Activated T-cell treated with anti-CD3 and anti-CD28 coated beads, Interleukin-2, amount 50 U/mL, for 72 hours (primary cell): ENCODE measurements at places on chromosomes 2 and 18. TPM values are rescaled to one million over a fixed set of nuclear protein-coding genes. Genes with fewer than 3 reads are reported as not detected.

PKDCC gene
- total RNA-seq: not detected

RAB17 gene
- not detected for total RNA-seq

AQP12B gene
- total RNA-seq: not detected

GREB1 gene
- 2.4 TPM for total RNA-seq

ESPNL gene
- 0.07 TPM for total RNA-seq

LAMA3 gene
- 0.19 TPM for total RNA-seq

CIB4 gene
- not detected for total RNA-seq

NDUFB3 gene
- total RNA-seq: 52.9 TPM

LCT gene
- 0.29 TPM for total RNA-seq

GRCh38 chr2:239441261-239442078 is 40.6 kb upstream of the HDAC4 start:
- H3K27ac ChIP-seq: no peak overlapping the region
- no peak for DNase-seq
- H3K4me3 ChIP-seq: peak overlapping the region; percentile 81
- no peaks in the 10 kb centered on the region for H3K36me3 ChIP-seq

DNA sequence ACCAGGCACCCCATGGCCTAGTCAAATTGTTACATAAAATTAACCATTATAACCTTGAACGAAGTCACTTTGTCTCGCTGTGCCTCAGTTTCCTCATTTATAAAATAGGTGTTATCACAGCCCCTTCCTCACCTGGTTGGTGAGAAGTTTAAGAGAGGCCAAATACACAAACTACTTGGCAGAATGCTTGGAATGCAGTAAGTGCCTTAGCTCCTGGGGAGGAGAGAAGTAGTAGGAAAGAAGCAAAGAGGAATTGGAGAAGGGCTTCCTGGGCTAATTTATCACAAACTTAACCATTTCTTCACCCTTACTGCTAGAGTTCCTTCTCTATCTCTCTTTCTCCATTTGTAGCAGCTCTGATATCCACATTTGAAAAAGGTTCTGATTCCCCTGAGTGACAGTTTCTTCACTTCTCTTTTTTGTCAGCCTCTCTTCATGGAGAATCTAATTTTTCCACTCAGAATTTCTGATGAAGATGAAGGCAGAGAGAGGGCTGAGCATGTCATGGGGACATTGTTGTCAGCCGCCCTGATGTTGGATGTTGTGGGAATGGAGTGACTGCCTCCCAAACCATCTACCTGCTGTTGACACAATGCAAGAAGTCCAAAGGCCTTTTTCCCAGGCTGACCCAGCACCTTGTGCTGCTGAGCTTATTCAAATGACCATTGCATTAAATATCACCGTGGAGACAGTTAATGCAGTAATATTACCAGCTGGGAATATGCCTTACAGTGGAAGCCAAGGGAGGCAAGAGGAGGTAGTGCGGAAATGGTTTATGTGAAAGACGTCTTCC is 60.4 kb downstream of the BOD1L2 start:
- no peak overlapping the region for H3K27ac ChIP-seq
- H3K27me3 ChIP-seq: peaks cover 40% of the 10 kb centered on the region
- peaks cover 11% of the 10 kb centered on the region for H3K4me1 ChIP-seq
- no peak for DNase-seq
- no peak overlapping the region for H3K4me3 ChIP-seq

- no peaks in the 10 kb centered on the region for H3K27me3 ChIP-seq
- no peak for DNase-seq
Observed at GRCh38 chr2:219285373-219285735, 6.2 kb downstream of the DNAJB2 start.

DNA sequence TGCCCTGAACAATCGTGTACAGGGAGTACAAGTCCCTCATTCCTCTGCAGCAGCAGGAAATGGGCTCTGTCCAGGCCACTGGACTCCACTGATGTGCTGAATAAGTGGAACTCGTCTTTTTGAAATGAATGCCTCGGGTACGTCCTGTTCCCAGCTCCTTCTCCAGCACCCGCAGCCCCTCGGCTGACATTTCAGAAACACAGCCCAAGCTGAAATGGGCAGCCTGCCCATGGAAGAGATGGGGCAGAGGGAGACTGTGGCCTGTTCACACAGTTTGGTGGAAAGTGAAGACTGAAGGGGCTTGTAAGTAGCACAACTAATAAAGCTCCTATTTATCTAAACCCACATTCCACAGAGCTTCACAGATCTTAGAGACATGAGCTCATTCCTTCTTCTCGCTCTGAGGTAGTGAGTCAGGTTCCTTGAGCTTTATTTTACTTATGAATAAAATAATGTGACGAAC is 498.6 kb downstream of the TXNL1 start:
- no peak for DNase-seq
- H3K36me3 ChIP-seq: no peaks in the 10 kb centered on the region
- no peaks in the 10 kb centered on the region for H3K4me1 ChIP-seq
- H3K27ac ChIP-seq: no peak overlapping the region
- H3K27me3 ChIP-seq: no peaks in the 10 kb centered on the region

DNA sequence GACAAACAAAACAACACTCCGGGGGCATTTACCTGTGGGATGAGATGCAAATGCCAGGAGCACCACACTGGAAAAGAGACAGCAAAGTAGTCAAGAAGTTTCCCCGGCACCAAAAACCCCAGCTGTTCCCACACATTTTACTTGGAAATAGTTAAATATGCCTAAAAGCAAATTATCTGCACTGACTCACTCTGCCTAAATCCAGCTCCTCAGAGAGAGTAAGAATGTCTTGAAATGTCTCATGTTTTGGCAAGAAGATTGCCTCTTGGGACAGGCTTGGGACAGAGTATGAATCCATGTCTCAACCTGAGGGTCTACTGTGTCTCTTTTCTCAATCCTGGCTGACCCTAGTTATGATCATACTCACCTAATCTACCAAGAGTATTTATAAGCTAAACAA is 87.5 kb upstream of the RIOK3 start:
- DNase-seq: no peak
- H3K27ac ChIP-seq: no peak overlapping the region
- H3K4me3 ChIP-seq: no peak overlapping the region
- H3K27me3 ChIP-seq: no peaks in the 10 kb centered on the region
- H3K4me1 ChIP-seq: no peaks in the 10 kb centered on the region
- no peaks in the 10 kb centered on the region for H3K36me3 ChIP-seq

DNA sequence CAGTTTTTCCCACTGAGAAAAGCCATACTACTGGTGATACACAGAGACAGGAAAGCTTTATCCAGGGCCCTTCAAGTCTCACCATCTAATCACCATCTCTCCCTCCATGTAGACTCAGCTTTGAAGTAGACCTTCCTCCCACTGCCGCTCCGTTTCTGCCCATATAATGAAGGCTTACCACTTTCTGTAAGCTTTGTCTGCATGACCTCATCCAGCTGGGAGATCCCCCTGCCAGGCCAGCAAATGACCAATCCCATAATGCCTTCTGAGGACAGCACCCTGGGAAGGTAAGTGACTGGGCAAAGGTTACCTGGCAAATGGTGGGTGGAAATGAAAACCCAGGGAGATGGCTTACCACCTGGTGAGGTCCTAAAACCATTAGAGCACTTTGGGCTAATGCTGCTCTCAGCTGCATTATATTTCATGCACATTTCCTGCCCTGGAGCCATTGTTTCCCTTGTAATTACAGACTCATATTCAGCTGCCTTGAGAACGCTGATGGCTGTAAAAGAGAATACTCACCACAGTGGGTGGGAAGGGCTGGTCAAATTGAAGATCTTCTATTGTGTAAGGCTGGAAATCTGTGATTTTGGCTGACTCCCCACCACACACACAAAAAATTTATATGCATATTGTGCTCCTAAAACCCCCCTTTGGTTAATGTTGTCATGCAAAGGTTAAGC is 350.7 kb upstream of the SYT4 start:
- no peak for DNase-seq
- H3K36me3 ChIP-seq: no peaks in the 10 kb centered on the region
- no peaks in the 10 kb centered on the region for H3K27me3 ChIP-seq
- H3K4me3 ChIP-seq: no peak overlapping the region

- no peak for DNase-seq
- H3K27me3 ChIP-seq: no peaks in the 10 kb centered on the region
- no peak overlapping the region for H3K4me3 ChIP-seq
- no peak overlapping the region for H3K27ac ChIP-seq
- peaks cover 5% of the 10 kb centered on the region for H3K4me1 ChIP-seq
- no peaks in the 10 kb centered on the region for H3K36me3 ChIP-seq
Observed at GRCh38 chr2:55090702-55091101, 40.5 kb upstream of the RTN4 start.

GRCh38 chr18:27665264-27665799 is 480.2 kb upstream of the CHST9 start:
- no peak for DNase-seq
- H3K36me3 ChIP-seq: no peaks in the 10 kb centered on the region
- H3K4me1 ChIP-seq: no peaks in the 10 kb centered on the region
- H3K27me3 ChIP-seq: no peaks in the 10 kb centered on the region
- H3K27ac ChIP-seq: no peak overlapping the region

DNA sequence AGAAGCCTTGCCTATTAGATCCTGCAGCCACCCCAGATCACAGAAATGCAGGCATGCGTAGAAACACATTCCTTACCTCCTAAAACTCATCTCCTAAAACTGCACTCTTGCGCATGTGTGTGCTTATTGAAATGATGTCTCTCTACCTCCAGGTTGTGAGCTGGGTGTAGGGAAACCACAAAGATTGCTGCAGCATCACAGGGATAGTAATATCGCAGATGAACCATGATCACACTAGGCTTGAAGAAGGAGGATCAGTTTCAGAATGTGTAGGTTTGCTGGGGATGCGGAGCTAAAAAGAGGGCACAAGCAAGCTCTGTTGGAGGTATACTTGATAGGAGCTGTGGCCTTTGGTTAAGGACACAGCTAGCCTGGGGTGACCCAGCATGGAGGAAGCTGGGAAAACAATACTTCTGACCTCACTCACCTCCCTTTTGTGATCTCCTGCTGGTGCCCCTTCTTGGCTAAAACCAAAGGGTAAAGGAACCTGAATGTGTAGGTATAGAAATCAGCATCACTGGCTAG is 118.8 kb downstream of the SETBP1 start:
- H3K4me3 ChIP-seq: peak overlapping the region; percentile 30
- H3K27me3 ChIP-seq: peaks cover 7% of the 10 kb centered on the region
- peaks cover 67% of the 10 kb centered on the region for H3K4me1 ChIP-seq

DNA sequence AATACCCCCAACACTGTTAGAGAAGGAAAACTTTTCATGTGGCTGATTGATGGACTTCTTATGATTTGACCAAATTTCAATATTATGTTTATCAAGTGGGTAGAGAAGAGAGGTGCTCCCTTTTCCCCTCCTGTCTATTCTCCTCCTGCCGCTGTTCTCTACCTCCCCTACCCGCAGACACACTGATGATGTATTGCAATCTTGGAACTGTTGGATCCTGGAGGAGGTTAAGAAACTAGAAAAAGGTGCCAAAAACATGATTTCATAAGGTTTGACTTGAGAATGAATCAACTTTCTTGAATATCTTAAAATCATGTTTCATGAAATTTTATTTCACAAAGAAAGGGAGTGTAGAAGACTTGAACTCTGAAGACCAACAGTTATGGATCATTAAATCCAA is 125.8 kb downstream of the MEIS1 start:
- no peak overlapping the region for H3K27ac ChIP-seq
- no peaks in the 10 kb centered on the region for H3K36me3 ChIP-seq
- no peaks in the 10 kb centered on the region for H3K27me3 ChIP-seq
- H3K4me3 ChIP-seq: no peak overlapping the region
